ENCODE measurements at places on chromosomes 7 and 10.

- DNase-seq, result no peak
These were observed at the start of gene ATG9B for GRCh38 chr7:151024435-151025056. Gene ATG9B, minus strand, starts transcription at chr7:151024494. Its CDS starts 71 bp downstream, at chr7:151024423.

DNA sequence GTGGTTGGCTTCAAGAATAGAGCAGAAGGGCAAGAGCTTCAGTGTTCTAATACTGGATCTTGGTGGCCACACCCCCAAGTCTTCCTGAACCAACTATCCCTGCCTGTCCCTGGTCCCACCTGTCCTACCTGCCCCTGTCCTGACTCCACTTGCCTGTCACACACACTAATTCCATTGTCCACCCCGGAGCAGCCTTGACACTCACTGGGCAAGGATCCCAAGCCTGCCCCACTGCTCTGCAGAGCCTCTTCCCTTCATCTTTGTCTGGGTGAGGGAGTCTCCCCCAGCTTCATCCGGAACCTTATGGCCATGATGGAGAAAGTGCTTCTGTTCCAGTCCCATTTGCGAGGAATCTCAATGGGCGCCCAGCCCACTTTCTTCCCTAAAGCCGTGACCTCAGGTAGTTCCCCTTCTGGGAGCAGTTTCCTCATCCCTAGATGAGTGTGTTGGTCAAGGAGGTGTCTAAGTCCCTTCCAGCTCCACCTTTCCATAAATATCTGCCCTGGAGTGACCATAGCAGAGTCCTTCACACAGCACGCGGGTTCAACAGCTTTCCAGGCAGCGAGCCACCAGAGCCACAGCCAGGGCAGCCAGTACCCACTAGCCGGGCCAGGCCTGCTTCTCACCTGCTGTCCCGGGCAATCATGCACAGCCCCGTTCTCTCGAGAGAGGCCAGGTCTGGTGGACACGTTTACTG, 61.5 kb downstream of the VIPR2 start:
- no peak for DNase-seq

DNA sequence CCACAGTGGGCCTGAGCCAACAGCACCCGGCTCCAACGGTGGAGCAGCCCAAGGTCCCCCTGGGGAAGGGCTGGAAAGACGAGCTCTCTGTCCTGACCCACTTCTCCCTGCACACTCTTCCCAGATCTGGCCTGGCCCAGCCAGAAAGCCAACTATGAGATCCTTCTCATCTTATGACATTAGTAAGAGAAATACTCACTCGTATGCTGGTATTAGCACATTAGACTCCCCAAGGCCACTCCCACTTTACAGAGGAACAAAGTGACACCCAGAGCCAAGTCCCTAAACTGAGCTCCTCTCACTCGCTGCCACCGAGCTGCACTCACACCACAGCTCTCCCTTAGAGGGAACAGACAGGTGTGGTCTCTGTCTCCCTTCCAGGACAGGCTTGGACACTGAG, 24.8 kb downstream of the DLG5 start:
- DNase-seq, result no peak

GRCh38 chr10:6055929-6056328, 6.2 kb downstream of the IL2RA start:
- no peak for DNase-seq

DNA sequence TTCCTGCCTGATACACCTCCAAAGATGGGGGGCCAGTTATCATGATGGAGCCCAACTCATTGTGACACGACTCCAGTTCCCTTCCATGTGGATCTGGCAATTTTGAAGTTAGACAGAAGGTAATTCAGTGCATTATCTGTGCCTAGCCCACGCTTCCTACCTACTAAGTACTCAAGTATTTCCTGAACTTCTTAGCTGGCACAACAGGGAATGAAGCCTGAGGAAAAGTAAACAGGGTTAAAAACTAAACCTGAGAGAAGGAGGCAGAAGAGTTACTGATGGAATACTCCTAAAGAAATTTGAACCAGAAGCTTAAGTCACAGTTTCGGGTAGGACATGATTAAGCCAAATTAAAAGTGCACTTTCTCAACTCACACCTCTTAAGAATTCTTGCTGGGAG, 1.1 kb upstream of the SEC31B start:
- no peak for DNase-seq

Data from NCI-H2081 treated with DMSO at 0.1 percent for 48 hours (cell line).